ENCODE measurements at places on chromosomes 1 and 21.

DNA sequence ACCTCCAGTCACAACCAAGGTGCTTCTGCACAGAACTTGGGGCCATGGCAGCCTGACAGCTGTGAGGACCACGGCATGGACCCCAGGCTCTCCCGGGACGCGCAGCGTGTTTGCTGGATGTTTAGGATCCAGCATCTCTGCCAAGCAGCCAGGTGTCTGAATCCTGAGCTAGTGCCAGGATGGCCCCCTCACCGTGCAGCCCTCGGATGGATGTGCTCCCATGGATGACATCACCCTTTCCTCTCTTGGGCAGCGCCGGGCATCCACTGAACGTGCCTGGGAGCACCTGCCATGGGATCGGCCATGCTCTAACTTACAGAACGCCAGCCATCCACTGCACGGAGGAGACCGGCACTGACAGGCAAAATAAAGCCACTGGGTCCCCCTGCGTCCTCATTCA is 53.9 kb downstream of the PRDM15 start:
- no peak for DNase-seq

DNA sequence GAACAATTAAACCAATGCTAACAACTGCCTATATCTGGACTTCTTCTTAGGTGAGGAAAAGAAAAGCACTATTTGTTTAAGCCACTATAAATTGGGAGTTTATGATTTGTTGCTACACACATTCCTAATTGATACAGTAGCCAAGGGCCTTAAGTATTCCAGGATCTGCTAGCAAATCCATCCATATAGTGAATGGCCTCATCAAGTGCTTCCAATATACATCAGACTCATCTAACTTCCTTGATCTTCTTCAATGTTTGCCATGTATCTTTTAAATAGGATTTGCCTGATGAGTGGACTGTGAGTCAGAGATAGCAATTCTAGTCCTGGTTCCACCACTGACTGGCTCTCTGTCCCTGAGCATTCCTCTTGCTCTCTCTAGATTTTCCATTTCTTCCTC is 430.2 kb downstream of the OMA1 start:
- no peak for DNase-seq

DNA sequence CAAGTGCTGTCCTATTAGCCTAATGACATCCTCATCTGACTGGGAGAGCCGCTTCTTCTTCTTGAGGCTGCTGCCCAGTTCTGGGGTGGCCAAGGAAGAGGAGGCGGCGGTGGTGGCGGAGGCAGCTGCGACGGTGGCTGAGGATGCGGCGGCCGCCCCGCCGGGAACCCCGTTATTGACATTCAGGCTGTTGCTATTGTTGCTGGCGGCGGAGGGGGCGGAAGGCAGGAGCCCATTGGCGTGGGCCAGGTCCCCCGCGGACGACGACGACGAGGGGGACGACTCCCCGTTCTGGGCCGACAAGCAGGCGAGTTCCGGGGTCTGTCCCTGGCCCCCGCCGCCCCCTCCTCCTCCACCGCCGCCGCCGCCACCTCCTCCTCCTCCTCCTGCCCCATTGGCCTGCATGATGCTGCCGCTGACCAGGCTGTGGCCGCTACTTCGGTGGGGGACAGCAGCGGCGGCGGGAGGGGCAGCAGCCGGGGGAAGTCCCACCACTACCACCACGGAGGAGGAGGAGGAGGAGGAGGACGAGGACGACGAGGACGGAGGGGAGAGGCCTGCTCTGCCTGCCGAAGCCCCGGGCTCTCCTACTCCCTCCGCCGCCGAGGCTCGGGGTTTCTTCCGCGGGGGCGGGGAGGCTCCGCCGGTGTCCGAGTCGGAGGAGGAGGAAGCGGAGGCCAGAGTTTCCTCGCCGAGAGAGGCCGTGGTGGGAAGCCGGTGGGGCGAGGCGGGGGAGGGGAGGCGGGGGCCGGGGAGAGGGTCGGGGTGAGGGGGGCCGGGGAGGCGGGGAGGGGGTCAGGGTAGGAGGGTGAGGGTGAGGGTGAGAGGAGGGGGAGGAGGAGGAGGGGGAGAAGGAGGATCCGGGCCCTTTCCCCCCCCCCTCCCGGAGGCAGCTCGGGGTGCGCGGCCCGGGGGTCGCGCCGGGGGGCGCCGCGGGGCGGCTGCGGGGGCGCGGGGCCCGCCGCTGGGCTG is 610 bp downstream of the WDR26 start:
- peak; percentile 49 for DNase-seq

DNA sequence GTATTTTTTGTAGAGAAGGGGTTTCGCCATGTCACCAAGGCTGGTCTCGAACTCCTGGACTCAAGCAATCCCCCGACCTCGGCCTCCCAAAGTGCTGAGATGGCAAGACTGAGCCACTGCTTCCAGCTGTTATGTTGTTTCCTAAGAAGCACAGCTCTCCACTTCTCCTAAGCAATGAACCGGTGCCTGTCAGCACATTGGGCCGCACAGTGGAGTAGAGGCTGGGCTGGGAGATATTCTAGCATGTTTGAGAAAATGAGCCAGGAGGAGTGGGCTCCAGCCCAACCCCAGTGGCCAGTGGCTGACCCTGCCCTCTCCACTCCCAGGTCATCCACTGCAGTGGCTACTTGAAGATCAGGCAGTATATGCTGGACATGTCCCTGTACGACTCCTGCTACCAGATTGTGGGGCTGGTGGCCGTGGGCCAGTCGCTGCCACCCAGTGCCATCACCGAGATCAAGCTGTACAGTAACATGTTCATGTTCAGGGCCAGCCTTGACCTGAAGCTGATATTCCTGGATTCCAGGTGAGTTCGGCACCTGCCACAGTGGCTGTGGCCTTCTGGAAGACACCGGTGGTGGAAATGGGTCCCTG is 27.0 kb downstream of the SIM2 start:
- no peak for DNase-seq

GRCh38 chr1:32336963-32337675 is 1.1 kb upstream of the MARCKSL1 start:
- peak; percentile 42 for DNase-seq
